Left kidney (tissue), 8 donors: ENCODE measurements at places on chromosomes 2 and 18.

DNA sequence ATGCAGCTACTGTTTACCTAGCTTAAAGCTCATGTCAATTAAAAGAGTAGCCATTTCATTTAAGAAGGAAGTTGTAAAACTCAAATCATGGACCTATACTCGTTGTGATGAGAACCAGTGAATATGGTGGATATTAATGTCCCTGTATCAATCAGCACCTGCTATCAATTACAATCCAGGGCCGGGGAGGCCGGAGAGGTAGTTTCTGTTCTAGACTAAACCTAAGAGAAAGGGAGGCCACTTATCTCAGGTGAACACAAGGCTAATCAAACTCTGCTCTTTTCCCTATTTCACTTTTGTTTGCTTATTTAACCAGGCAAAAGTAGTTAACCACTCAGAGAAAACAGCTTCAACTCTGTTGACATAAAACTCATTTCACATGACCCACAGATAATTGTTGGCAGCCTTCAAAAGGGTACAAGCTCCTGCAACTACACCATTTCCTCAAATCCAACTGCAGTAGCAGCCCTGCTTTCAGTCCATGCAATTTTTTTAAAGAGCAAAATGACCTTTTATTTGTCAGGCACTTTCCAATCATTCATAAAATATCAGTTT is 27.8 kb upstream of the SLC9A2 start:
- no peak for DNase-seq

GRCh38 chr2:21299411-21299810 is 175.6 kb downstream of the TDRD15 start:
- no peak for DNase-seq

- DNase-seq: no peak
These were observed 49.6 kb downstream of the PAX8 start for GRCh38 chr2:113228991-113229716.

GRCh38 chr2:69585855-69586555 is 57.5 kb downstream of the AAK1 start:
- no peak for DNase-seq

DNA sequence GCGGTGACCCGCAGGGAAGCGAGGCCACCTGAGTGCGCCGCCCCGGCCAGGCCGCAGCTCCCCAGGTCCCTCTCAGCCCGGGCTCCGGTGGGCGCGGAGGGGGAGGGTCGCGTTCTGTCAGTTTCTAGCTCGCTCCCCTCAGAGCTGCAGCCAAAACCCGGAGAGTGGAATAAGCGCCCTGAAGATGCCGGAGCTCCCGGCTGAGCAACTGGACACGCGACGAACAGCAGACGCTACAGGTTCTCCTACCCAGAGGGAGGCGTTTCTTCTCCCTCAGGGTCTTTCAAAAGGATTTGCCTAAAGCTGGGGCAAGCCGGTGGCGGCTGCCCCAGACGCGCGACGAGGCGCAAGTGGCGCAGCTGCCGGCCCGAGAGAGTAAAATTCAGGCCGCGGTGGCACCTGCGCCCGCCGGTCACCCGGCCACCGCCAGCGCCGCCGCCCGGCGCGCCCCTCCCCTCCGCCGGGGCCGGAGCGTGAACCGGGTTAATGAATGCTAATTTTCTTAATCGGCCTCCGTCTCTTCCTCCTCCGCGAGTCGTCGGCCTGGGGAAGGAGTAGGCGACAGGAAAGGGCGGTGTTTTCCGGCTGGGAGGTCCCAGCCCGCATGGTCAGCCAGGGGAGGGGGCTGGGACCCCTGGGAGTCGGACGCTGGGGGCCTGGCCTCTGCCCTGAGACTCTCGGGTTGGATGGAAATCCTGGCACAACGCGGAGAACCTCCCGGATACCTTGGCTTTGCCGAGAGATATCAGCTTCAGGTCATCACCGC is 845 bp upstream of the CDC42EP3 start:
- DNase-seq: peak; percentile 93

DNA sequence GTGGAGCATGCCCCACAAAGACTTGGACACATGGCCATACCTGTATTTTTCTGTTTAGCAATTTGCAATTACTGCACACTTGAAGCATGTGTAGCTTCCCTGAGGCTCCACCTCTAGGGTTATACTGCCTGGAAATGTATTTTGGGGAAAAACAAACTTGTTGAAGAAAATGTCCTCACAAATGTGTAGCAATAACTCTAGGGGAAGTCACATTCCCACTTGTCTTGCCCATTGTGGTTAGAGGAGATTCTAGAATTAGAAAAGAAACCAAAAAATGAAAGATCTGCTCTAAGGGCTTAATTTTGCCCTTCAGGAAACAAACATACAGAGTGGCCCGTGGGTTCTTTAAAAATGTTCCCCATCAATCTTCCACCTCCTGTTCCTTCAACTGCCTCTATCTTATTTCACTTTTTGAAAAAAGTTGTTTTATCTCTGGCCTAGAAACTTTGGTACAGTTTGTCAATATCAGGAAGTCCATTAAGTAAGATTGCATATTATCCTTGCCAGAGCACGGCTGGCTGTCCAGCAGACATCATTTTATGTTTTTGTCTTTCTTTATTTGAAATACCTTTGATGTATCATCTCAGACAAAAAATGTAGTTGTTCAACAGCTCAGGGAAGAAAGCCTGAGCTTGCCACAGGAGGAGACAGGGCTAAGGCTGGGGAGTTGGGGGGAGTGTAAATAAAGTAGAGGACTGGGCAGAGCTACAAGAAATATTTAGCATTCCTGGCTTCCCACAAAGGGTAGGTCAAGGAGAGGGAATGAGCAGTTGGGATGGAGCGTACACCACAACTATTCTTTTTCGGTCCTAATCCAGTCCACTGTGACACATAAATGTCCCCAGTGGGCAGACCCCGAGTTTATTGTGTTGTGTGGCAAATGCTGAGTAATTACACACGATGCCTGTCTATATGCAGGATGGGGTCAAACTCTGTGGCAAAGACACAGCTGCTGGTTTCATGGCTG is 96.8 kb upstream of the CDC42EP3 start:
- DNase-seq: peak; percentile 40

- peak; percentile 75 for DNase-seq
These were observed 71.8 kb downstream of the TGOLN2 start for GRCh38 chr2:85255813-85256594.

DNA sequence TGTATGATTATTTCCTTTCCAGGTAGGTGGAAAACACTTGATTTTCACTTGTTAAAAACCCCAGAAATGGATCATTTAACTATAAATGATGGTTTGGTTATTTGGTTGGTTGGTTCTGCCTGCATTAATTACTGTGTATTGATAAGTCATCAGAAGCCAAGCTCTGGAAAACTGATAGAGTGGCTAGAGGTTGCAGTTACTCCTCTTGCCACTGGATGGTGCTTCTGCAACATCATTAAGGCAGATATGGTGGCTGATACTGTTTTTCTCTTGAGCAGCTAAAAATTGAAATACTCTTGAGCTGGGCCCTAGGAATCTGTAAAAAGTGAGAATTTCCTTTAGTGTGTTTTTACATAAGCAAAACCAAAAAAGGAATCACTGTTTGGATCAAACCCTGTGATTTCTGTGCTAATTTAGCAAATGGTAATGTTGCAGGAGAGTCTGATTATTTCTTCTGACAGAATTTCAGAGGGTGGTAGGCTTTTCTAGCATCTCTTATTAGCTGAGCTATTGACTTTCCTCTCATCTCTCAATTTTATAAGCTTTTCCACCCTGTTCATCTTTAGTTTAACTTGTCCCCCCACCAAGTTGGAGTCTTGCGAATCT is 54.3 kb downstream of the RAB10 start:
- DNase-seq: no peak

DNA sequence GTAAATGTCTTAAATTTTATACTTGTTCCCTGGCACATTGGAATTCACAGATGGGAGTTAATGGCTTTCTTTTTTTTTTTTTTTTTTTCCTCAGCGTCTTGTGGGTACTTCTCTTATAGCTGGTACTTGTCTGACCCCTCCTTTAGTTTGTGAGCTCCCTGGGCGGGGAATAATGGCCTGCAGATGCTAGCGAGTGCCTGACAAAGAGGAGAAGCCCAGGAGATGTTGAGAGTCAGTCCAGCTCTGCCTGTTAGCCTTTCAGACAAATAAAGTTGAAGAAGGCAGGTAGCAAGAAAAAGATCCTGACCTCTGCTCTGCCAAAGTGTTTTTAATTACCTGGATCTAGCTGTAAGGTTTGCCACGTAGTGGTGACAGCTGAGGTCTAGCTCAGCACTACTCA is 6.6 kb downstream of the BCL2L11 start:
- DNase-seq: no peak

- DNase-seq: no peak
These were observed 239.5 kb upstream of the SALL3 start for GRCh38 chr18:78739882-78740677.

DNA sequence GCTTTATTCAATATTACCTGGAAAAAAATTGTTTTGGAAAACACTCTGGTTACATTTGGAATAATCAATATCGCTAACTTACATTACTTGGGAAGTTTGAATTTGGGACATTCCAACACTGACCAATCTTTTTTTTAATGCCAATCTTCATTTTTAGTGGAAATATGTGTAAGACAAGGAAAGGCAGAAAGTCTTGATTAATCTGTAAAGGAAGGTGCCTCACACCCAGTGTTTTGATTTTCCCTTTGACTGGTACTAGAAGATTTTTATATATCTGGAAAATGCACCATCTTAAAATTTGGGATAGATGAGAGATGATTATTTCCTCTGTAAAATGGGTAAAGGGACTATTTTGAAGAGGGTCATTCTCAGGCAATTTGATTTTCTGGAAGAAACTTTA is 879.2 kb upstream of the ZEB2 start:
- DNase-seq: no peak

DNA sequence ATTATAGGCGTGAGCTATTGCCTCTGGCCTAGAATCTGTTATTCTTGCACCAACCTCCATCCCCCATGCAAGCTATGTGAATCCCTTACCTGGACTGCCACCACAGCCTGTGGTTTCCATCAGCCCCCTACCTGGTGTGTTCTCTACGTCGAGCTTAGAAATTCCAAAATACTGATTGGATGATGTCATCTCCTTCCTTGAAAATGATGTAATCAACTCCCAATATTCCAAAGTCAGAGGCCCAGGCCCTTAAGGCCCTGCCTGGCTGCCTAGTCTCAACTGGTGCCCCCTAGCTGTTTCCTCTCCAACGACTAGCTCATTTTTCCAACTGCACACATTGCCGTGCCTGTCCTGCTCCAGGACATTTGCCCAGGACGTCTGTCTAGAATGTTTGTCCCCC is 41.3 kb upstream of the GBX2 start:
- no peak for DNase-seq

- no peak for DNase-seq
These were observed 151.8 kb downstream of the RDH14 start for GRCh38 chr2:18408638-18409037.

GRCh38 chr2:128980475-128980874 is 661.8 kb upstream of the HS6ST1 start:
- no peak for DNase-seq

GRCh38 chr2:127627740-127628571 is 18.0 kb upstream of the GPR17 start:
- DNase-seq: no peak

GRCh38 chr2:172305066-172305465 is 122.3 kb upstream of the ITGA6 start:
- DNase-seq: no peak

GRCh38 chr2:228318218-228318617 is 136.7 kb upstream of the SPHKAP start:
- DNase-seq: peak; percentile 7

DNA sequence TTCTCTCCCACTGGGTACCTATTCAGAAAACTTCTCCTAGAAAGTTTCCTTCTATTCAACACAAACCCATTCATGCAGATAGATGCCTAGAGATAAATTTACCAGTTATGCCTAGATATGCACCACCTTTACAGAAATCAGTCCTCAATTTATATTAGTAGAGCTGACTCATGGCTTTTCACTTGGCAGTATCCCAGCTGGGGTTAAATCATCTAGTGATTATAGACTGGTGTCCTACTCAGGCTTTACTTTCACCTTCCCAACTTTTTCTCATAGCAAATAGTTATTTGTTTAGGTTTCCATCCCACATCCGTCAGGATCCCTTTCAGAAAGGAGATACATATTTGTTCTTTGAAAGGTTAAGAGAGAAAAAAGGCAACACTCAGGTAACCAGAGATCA is 124.5 kb downstream of the AQP4 start:
- no peak for DNase-seq

DNA sequence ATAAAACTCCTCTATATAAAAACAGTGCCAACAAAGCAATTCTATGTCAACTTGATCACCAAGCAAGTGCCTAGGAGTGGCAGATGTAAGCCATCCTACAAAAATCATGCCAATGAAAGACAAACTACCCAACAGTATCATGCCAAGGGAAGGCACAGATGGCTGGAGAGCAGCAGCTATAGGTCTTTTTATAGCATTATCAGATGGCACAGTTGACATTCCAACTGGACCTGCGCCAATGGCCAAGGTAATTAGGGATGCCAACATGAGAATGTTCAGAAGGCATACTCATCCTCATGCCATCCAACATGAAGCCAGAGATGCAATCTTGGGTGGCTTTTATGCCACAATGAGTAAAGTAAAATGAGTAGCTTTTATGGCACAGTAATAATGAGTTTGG is 237.3 kb downstream of the OTX1 start:
- no peak for DNase-seq

DNA sequence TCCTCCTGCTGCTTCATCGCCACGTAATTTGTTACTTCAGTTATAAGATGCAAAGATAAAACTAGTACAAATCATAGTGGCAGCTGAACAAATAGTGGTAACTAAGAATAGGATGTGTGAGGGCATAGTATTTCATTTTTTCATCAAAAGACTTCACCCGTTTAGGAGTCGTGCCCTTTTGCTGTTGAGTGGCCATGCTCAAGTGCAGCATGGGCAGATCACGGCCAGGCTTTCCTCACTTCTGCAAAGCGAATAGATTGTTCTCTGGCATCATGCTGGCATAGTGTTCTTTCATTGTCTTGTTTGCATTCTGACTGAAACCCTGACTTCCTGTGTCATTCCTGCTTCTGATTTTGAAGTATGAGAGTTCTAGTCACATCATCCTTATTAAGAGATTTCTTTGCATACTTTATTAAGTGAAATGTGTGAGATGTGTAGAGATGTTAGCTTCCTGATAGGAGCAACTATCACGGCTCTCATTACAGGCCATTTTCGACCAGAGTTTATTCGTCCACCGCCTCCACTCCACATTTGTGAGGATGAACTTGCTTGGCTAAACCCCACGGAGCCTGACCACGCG is 11.8 kb downstream of the CNOT11 start:
- DNase-seq: no peak

GRCh38 chr2:67922080-67922785 is 140.6 kb downstream of the C1D start:
- DNase-seq: no peak

DNA sequence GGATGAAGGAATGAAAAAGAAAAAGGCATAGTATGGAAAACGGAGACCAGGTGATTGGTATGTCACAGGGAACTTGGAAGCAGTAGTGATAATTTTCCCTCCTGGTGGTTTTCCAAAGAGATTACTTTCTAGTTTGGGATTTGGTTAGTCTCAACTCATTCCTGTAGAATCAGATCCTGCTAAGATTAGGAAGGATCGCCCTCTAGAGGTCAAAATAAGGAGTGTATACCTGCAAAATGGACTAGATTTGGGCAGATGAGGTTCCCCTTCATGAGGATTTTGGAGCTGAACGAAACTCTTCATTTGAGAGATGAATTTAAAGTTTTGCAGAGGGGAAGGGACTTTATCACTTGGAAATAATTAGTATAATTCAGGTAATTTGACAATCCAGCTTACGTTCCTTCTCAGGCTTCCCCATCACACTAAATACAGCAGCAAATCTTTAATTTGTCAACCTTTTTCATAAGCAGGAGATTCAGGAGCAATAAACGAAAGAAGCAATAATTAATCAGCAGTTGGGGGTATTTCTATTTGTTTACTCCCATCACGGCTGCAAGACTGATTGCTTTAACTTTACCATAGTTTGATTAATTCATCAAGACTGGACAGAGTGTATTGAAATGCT is 65.2 kb downstream of the CCDC195 start:
- DNase-seq: peak; percentile 42

GRCh38 chr18:22694954-22695353 is 238.2 kb upstream of the RBBP8 start:
- DNase-seq: no peak
